Lower leg skin (tissue), 4 donors: ENCODE measurements at places on chromosomes 1 and 21. TPM values are rescaled to one million over a fixed set of nuclear protein-coding genes. Genes with fewer than 3 reads are reported as not detected.
A peak's percentile ranks its signal among the peaks of the same experiment; 100 is the strongest.

- no peak for DNase-seq
These were observed 208.7 kb upstream of the KCTD3 start for GRCh38 chr1:215358356-215358755.

DNA sequence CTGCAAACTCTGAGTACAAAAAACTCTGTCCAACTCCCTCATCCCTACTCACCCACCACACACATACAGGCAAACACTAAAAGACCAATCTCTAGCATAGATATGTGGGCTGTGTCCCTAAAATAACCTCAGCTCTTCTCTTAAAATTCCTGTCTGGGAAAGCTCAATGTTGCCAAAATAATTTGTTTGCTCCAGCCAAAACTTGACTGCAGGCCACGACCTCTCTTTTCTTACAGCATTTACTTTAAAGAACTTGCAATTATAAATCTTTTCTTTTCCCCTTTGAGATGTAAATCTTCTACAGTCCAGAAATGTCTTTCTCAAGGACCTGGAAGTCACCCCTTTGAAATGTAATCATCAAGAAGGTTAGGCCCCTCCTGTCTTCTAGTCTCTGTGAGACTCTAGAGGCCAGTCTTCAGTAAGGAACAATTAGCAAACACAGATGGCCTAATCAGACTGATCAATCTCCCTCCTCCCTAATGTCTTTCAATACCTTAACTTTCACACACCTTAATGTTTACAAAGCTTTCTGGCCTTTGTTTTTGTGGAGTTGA lies 483.6 kb upstream of the RGS18 start:
- DNase-seq, result no peak

GRCh38 chr1:20339811-20340457 lies 49.3 kb downstream of the VWA5B1 start:
- DNase-seq, result no peak

- DNase-seq, result peak; percentile 95
These were observed at the start of gene MX2 for GRCh38 chr21:41361786-41362604. Gene MX2, plus strand, starts transcription at chr21:41362027. Its CDS starts 14,880 bp downstream, at chr21:41376907.

DNA sequence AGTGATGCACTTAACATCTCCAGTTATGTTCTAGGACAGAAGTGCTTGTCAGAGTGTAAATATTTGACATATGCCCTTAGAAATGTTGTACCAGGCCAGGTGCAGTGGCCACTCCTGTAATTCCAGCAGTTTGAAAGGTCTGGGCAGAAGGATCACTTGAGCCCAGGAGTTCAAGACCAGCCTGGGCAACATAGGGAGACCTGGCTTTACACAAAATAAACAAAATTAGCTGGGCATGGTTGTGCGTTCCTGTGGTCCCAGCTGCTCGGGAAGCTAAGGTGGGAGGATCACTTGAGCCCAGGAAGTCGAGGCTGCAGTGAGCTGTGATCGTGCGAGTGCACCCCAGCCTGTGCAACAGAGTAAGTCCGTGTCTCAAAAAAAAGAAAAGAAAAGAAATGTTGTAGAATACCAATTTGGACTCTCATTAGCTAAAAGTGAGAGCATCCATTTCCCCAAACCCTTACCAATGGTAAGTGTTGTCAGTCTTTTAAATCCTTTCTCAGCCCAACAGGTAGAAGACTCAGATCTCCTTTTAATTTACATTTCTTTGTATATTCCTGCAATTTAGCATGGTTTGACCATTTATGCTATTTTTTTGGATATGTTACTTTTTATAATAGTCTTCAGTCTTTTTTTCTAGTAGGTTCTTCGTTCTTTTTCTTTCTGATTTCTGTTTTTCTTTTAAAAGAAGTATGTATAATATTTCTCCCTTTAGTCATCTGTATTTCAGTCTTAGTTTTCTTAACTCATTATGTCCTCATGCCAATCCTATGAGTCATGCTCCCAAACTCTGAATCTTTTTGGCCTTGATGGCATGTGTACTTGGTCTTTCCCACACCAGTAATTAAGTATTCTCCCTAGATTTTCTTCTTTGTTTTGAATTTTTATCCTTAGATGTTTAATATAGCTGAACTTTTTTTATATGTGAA lies 74.4 kb downstream of the CAMTA1 start:
- no peak for DNase-seq

DNA sequence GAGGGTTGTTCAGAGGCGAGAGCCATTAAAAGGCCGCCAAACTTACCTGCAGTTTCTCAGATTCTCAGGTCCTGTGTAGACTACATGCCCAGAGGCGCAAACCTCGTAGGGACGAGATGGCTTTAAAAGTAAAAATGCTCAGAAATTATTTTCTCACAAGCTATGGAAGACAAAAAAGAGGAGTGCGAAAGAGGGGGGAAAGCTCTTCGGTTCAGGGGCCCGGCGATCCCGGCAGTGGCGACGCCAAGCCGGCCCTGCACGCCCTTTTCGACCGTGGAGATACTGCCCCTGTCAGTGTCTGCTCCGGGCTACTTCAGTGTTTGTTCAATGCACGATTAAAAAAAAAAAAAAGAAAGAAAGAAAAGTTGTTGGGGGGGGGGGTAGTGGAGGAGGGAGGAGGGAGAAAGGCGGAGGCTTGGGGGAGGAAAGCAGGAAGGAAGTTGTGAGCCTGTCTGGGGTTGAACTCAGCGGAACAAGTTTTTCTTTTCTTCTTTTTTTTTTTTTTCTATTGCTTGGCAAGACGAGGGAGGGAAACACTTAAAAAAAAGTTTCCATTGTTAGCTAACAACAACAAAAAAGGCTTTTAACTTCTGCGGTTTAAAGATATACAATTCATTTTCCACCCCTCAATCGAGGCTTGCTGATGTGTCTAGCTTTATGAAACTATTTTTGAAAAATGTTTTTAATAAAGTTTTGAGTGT lies at the start of gene ITPKB:
TSS of gene ITPKB (minus strand) at position 288 of the 701 bp plus-strand sequence. CDS start 1,824 bp downstream, outside the sequence.
- peak; percentile 93 for DNase-seq

GRCh38 chr21:15826908-15827601 lies 97.3 kb downstream of the USP25 start:
- DNase-seq, result no peak

DNA sequence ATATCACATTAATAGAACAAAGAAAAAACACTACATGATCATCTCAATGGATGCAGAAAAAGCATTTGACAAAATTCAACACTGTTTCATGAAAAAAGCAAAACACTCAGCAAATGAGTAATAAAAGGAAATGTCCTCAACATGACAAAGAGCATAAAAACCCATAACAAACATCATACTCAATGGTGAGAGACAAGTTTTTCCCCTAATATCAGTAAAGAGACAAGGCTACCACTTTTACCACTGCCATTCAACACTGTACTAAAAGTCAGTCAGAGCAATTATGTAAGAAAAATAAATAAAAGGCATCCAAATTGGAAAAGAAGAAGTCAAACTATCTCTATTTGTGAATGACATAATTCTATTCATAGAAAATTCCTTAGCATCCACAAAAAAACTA lies 64.3 kb downstream of the ZNF644 start:
- DNase-seq, result no peak

- DNase-seq, result no peak
These were observed 9.2 kb downstream of the SRSF4 start for GRCh38 chr1:29172415-29172939.

DNA sequence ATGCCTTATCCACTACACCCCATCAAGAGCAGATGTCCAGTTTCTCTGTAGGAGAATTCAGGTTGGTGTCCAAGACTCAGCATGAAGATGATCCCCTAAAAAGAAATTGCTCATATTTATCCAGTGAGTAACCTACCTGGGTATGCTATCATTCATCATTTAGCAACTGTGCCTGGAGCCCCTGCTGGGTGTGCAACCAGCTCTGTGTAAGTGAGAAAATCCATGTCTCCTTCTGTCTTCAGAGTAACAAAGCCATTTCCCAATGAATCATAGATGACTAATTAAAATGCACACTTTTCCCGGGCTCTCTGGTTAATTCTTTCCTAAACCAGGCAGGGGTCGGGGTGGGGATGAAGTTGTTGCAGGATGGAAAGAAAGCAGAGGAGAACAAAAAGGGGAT lies 35.8 kb downstream of the OLFML3 start:
- no peak for DNase-seq

DNA sequence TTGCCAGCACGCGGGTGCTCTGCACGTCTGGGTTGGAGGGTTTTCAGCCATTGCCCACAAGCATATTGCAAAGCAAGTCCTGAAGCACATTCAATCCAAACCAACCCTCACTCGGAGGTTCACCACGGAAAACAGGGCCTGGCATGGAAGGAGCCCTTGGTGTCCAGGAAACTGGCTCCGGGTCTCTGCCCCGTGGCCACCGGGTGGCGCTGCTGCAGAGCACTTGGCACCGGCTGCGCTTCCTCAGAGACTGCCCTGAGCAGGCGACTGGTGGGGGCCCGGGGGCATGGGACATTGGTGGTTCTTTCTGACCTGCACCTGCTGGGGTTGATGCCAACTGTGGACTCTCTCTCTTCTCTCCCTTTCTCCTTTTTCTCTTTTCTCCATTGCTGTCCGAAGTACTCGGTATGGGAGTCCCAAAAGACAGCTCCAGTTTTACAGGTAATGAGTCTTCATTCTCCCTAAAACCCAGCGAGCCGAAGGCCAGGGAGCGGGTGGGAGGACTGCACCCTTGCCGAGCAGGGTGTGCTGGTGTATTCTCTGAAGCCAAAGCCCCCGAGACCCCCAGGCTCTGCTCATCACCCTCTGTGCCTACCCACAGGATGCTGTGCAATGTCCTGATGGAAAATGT lies 4.1 kb upstream of the KCNAB2 start:
- DNase-seq, result no peak

DNA sequence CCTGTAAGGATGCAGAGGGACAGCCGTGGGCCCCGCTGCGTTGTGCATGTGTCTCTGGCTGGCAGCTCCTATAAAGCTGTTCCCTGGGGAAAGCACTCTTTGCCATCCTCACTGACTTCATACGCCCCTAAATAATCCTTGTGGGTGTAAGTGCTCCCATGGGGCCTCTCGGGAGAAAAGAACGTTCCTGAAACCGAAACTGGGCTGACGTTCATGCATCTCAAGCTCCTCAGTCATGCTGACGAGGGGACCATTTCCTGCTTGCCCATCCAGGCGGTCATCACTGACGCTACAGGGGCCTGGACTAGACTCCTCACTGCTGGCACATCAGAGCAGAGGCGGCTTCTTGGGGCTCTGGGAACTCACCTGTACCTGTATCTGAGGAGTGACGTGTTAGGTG lies 73.1 kb upstream of the USP24 start:
- DNase-seq, result peak; percentile 20

- no peak for DNase-seq
These were observed 51.2 kb downstream of the GIPC2 start for GRCh38 chr1:78096976-78097375.

DNA sequence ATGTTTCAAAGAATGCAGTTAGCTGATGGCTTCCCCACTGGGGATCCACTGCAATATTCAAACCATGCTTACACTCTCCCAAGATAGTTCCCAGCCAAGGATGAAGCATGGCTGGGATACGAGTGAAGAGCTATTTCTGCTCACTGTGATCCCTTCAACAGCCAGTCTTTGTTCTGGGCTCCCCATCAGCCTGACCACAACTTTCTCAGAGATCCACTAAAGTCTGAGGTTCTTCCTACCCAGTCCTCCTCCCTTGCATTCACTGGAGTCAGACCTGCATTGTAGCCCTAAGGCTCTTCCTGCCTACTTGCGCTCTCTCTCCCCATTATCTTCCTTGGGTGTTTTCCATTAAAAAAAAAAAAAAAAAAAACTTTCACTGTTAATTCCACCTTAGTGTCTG lies 101.4 kb downstream of the TTLL7 start:
- no peak for DNase-seq

GRCh38 chr21:29810871-29811270 lies 128.9 kb downstream of the GRIK1 start:
- no peak for DNase-seq

DNA sequence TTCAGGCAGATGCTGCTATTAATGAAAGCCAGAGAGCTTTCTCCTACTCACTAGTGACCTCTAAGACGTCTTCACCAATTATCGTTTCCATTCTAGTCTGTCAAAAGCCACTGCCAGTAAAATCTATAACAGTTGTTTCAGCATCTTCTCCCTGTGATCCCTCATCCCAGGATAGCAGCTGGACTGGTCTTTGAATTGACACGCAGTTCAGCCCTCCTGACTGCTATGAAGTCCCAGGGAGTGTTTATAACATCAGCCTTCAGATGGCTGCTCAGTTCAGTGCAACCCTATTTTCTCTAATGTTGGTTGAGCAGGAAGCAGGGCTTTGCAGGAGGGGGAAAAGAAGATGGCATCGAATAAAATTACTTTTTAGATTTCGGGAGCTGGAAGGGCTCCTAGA lies 23.6 kb upstream of the MARK1 start:
- no peak for DNase-seq

DNA sequence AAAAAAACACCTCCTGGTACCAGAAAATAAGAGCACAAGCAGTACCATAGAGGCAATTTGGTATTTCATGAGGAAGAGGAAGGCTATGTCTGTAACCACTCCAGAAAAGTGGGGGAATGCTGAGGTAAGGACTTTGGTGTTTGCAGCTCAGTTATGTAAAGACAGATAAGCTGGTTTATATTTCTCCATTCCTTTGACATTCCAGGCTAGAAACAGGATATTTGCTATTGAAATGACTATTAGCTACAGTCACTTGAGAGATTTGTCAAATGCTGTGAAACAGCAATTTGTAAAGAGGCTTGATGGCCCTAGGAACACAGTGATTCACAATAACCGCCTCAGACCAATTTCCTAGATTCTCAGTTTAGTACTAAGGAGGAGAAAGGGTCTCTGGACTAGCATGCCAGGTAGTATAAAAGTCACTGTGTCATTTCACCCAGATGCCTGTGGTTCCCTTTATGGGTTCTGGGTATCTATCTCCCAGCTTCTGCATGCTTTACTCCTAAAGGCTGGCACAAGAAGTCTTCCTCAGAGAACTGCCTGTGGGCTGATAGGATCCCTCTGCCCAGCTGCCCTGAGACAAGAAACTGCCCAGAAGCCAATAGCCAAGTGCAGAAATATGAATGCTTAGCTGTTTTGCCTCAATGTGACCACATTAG lies 80.5 kb downstream of the VCAM1 start:
- no peak for DNase-seq

GRCh38 chr1:58249737-58250586 lies 296.6 kb downstream of the OMA1 start:
- DNase-seq, result no peak

- peak; percentile 0 for DNase-seq
These were observed 71.1 kb upstream of the AKT3 start for GRCh38 chr1:243921111-243921510.

GRCh38 chr1:246292571-246292970 lies 214.5 kb downstream of the SMYD3 start:
- no peak for DNase-seq

DNA sequence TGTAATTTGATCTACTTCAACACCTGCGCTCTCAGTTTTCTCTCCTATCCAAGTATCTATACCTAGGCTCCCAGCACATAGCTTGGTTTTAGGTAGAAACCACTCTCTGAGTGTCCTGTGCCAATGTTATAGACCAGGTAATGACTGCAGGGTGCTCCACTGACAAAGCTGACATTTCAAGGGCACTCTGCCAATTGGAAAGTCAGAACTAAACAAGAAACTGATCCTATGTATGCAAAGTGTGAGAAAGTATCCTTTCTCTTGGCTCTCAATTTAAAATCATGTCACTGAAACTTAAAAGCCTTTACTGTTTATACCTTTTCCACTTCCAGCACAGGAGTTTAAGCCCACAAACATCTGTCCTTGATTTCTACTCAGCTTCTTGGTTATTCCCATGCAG lies 45.0 kb upstream of the AIM2 start:
- no peak for DNase-seq

The NEK2 gene
- 1.5 TPM for total RNA-seq

The SON gene
- total RNA-seq, result 262 TPM

The TMEM52 gene
- 6.4 TPM for total RNA-seq

The TAL1 gene
- 1.7 TPM for total RNA-seq

The TPTE gene
- total RNA-seq, result not detected

The CD2 gene
- not detected for total RNA-seq

The MAP10 gene
- total RNA-seq, result 1.6 TPM

The DCLRE1B gene
- 4.4 TPM for total RNA-seq

The RNASEL gene
- 6.5 TPM for total RNA-seq

The NEGR1 gene
- 13.6 TPM for total RNA-seq

The HHIPL2 gene
- total RNA-seq, result not detected
